Stimulated activated CD4-positive, alpha-beta T cell treated with anti-CD3 and anti-CD28 coated beads, Interleukin-4, amount 100 ng/mL, for 1 hour (primary cell): ENCODE measurements at places on chromosomes 3 and 15.

DNA sequence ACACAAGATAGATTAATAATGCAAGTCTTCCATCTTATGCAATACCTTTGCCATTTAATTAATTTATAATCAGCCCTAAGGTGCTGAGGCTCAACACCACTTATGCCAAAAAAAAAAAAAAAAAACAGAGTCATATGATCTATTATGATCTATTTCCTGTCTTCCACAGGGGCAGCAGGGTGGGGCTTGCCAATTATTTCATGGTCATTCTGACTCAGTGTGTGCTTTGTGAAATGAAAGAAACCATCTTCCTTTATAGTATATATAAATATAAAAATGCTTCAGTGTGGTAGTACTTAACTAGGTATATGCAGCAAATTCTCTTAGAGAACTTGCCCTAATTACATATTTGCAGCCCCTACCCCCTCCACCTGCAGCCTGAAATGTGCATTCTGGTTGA, 7.2 kb upstream of the RARB start:
- DNase-seq = no peak

DNA sequence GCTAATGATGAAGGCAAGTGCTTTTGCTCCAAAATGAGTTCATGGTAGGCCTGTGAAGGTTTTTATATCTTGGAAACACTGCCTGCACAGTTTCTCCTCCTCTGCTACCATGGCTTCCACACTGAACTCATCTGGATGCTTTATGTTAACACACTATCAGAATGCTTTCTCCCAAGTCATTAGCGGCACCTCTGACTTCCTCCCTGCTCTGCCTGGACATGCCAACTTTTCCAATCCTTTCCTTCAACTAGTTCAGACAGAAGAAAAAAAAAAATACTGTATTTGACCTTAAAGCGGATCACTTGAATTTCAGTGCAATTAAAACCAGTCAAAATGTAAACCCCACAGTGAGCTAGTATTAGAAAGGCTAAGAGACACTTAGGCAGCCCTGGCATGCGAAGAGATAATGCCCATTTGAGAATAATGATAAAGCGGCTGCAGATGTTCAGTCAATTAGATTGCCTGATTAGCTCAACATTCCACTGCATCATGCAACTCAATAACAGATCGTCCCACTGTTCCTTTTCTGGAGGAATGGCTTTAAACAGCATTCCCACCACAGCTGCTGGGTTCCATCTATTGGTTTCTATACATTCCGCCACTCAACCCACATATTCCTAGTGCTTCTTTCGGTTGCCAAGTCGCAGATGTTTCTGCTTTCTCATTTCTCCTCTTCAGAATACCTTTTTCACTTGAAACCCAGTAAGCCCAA, 51.7 kb downstream of the CNTN3 start:
- no peak for DNase-seq

DNA sequence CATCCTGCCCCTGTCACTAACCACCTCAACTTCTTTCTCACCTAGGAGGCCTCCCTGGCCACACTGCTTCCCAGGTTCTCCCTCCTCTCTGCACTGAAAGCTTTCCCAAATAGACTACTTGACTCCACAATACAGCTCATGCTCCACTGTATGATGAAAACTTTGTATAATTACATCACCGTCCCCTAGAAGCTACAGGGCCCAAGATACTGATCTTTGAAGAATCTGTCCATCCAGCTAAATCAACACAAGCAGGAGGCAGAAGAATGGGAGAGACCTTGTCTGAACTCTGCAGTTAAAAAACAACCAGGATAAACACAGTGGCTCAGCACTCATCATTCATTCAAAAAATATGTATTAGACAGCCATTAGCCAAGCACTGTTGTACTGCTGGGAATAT, 26.4 kb upstream of the RPS17 start:
- no peak for DNase-seq

GRCh38 chr3:102936511-102937045, 501.8 kb downstream of the ZPLD1 start:
- no peak for DNase-seq

DNA sequence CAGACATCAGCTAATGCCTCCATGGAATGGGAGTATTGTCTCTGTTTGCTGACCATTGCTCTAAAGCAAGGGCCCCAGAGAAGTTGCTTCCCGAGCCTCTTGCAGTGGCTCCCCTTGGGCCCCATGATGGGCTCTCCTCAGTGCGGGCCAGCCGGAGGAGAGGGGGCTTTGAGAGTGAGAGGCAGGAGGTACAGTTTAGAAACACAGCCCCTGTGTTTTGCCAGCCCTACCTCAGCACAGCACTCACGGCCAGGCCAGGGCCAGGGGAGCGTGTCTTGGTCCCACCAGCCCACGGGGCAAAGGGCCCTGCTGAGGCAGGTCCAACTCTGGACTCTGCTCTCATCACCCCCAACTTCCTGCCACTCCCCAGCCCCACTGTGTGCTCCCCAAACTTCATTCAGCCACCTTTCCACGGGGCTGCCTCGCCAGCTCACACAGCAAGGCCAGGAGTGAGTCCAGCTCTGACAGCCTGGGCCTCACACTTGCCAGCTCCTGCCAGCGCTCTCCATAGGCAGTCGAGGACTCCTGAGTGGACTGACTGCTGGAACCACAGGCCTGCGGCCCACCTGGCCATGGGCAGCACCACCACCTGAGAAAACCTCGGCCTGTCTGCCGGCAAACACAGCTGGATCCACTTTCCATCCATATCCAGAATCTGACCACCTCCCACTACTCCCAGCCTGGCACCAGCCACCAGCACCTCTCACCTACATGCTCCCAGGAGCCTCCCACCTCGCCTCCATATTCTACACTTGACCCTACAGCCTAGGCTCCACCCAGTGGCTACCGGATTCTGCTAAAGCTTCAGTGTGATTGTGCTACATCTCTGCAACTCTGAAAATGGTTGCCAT, 99.0 kb downstream of the TLE3 start:
- no peak for DNase-seq

DNA sequence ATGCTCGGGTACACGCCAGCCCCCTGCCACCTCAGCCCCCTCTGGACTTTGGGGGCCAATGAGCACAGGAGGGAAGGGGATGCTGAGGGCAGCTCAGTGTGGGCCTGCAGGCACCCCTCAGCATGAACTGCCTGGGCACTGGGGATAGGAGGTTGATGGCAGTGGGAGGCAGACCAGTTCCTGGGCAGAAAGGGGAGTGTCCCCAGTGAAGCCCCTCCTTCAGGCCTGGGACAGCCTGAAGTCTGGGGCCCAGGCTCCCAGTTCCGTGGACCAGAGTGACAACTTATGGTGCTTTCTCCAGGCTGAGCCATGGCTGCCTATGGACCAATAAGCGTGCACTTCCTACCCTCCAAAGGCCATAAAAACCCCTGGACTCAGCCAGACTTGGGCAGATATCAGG, 63.3 kb upstream of the IMPG2 start:
- no peak for DNase-seq

- DNase-seq = no peak
These were observed 83.4 kb downstream of the CD200R1L start for GRCh38 chr3:112763258-112763657.

- DNase-seq = no peak
These were observed 261.5 kb upstream of the ZNF385D start for GRCh38 chr3:22012471-22012870.

GRCh38 chr15:58357529-58358476, 74.0 kb upstream of the LIPC start:
- peak; percentile 25 for DNase-seq

DNA sequence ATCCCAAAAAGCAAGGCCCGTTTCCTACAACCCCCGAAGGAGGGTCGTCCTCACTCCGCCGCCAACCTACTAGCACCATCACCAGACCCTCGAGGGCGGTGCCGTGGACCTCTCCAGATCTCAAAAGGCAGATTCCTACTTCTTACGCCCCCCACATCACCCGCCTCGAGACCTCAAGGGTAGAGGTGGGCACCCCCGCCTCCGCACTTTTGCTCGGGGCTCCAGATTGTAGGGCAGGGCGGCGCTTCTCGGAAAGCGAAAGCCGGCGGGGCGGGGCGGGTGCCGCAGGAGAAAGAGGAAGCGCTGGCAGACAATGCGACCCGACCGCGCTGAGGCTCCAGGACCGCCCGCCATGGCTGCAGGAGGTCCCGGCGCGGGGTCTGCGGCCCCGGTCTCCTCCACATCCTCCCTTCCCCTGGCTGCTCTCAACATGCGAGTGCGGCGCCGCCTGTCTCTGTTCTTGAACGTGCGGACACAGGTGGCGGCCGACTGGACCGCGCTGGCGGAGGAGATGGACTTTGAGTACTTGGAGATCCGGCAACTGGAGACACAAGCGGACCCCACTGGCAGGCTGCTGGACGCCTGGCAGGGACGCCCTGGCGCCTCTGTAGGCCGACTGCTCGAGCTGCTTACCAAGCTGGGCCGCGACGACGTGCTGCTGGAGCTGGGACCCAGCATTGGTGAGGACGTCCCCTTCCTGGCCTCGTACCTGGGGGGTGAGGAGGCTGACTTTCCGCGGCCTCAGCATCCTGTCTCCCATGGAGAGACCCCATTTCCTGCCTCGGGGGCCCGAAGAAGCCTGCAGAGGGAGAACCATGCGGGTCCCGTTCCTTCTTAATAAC, at the start of gene MYD88:
Gene MYD88, plus strand, starts transcription at position 313 of the 842 bp plus-strand sequence. Its CDS starts 40 bp downstream, at position 353.
- DNase-seq = peak; percentile 86

GRCh38 chr15:62254137-62254934, 89.3 kb upstream of the C2CD4B start:
- DNase-seq = peak; percentile 74

DNA sequence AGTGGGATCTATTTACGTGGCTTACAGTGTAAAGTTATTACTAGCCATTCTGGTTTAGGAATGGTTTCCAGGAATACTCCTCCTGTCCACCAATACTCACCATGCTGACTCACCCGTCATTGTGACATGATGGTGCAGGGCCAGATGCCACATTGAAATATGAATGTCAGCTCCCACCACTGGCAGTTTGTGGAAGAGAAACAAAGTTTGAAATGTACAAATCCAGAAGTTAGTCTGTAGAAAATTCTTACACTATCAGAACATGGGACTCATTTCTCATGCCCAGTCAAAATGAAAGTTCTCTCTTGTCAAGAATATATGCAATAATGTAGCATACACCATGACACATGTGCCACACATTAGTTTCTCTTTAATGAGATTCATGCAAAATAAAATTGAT, 14.4 kb upstream of the TSPAN3 start:
- no peak for DNase-seq

DNA sequence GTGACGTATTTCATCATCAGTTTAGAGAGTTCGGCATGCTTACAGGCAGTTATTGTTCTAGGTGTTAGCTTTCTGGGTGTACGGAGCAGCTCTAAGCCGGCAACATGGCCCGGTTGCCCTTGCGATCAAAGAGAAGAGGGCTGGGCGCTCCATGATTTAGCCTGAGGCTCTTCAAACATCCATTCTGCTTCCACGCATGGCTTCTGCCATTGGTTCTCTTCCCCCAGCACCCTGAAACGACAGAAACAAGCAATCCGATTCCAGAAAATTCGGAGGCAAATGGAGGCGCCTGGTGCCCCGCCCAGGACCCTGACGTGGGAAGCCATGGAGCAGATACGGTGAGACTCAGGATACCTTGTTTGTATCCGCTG, 574 bp downstream of the NGRN start:
- peak; percentile 50 for DNase-seq

DNA sequence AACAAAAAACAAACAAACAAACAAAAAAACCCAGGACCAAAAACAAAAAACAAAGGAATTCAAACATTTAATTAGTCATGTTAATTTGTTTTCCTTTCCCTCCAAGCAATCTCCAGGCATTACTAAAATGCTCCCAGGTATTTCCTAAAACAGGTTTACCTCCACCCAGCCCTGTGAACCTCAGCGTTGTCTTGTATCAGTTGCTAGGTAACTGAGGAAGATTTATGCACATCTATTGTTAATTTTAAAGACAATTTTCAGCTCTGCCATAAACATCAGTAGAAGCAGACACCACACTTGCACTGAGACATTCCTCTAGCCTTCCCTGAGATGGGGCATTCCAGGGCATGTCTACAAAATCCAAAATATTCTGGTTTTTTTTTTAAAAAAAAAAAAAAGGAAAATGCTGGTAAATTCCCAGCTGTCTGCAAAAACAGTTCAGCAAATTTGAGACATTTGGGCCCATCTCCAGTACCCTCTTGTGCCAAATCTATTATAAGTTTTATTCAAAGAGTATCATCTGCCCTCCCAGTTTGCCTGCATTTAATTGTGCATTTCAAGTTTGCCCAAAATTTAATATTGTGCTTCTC, 227.6 kb downstream of the ADAMTS9 start:
- DNase-seq = no peak

GRCh38 chr3:116238846-116239565, 206.3 kb downstream of the LSAMP start:
- DNase-seq = no peak

DNA sequence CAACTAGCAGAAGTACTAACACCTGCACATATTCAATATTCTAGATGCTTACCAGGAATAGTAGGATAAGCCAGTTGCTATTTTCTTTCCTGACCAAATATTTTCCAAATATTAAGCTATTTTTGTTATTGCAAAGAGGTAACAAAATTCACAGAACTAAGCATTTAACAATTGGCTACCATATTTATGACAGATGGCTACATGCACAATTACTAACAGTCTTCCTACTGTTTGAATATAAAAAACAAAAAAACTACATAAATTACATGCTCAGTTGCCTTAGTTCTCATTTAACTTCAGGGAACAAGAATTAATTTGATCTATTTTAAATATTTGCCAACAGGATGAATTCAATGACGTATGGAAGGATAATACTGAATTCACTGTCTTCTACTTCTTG, 36.2 kb downstream of the CFAP20DC start:
- DNase-seq = no peak

DNA sequence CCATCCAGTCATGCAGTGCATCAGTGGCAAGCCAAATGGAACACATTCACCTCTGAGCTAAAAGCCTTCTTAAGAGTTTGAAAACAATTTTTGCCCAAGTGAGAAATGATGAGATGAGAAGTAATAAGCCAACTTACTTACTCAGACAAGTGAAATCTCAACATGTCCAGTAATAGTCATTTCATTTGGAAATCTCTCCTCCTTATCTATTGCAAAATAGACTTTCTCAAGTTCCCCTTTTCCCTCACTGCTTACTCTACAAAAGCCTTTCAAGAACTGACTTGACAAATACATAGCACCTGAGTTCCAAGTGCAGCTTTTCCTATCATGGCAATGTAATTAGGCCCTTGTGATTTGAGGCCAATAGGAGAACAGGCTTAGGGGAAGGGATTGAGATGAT, 282.3 kb downstream of the SLC9A9 start:
- no peak for DNase-seq

DNA sequence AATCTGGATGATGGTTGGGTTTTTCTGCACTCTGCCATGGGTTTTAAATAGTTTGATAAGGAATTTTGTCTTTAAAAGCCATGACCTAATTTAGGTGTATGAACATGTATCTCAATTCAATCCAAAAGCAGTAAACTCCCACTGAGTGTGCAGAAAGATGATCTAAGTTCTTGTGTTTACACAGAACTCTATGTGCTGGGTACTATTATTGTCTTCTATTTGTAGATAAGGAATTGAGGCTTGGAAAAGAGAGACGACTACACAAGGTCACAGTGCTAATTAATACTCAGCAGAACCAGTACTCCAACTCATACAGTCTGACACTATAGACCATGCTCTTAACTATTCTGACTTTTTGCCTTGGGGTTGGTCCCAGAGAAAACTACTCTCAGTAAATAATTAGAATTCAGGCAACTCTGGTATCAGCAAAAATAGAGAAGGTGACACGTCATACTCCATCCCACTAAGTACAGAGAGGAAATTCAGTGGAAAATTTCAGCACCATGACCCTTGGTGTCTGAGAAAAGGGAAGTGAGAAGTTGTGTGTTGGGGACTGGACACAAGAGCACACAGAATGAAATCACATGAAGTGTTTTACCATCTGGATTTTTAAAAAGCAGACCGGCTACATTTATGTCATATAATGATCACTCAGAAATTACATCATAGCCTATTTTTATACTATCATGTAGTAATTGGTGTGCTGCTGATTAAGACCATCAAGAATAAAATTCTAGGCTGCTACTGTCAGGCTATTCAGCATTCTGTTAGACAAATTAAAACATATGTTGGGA, 18.3 kb upstream of the MYH15 start:
- DNase-seq = no peak
